A549 (cell line): ENCODE measurements at places on chromosomes 3 and 15.

- DNase-seq, result no peak
These were observed 21.6 kb upstream of the SLC28A2 start for GRCh38 chr15:45230245-45230965.

GRCh38 chr3:126501736-126502135, 15.8 kb downstream of the UROC1 start:
- no peak for DNase-seq

DNA sequence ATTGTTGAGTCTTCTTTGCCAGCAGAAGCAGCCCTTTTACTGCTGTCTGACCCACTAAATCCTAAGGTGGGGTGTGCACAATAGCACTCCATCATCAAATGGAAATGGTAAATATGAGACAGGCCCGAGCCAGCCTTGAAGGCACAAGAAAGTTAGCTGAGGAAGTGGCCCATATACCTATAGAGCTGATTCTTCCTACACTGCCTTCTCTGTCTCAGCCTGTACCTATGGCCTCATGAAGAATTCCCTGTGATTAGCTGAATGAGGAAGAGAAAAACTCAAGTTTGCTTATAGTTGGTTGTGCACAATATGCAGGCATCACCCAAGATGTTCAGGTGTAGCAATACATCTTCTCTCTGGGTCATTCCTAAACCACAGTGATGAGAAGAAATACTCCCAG, 31.7 kb upstream of the XCR1 start:
- DNase-seq, result no peak

DNA sequence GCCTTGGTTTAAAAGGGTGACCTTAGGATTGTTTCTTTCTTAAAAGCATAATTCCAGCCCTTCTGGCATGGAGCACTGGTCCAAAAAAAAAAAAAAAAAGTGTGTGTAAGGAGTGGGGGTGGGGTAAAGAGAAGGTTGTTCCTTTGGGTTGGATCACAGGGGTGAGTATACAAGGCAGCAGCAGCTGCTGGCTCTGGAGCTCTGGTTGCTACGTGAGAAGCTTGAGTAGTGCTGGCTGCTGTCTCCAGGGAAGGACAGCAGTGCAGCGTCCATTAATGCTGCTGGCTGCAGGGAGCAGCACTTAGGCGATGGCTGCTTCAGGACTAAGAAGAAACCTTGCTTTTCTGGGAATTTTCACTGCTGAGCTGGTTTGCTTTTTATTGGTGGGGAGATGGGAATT, 2.3 kb downstream of the SETD5 start:
- peak; percentile 86 for DNase-seq

DNA sequence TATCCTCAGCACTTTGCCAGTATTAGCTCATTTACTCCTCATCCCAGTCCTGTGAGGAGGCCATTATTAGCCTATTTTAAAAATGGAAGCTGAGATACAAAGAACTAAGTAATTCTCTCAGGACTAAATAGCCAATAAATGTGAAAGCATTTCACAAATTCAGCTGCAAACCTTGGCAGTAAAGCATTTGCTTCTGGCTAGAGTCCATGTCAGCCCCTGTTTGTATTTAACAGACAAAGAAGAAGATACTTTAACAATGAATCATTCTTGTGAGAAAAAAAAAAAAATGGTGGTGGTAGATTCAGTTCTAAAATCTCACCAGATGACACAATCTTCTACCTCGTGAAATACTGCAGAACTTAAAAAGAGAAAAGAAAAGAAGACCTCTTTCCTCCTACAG, 85.0 kb upstream of the CNTN6 start:
- DNase-seq, result no peak

GRCh38 chr3:120472121-120472844, 21.5 kb upstream of the FSTL1 start:
- no peak for DNase-seq

DNA sequence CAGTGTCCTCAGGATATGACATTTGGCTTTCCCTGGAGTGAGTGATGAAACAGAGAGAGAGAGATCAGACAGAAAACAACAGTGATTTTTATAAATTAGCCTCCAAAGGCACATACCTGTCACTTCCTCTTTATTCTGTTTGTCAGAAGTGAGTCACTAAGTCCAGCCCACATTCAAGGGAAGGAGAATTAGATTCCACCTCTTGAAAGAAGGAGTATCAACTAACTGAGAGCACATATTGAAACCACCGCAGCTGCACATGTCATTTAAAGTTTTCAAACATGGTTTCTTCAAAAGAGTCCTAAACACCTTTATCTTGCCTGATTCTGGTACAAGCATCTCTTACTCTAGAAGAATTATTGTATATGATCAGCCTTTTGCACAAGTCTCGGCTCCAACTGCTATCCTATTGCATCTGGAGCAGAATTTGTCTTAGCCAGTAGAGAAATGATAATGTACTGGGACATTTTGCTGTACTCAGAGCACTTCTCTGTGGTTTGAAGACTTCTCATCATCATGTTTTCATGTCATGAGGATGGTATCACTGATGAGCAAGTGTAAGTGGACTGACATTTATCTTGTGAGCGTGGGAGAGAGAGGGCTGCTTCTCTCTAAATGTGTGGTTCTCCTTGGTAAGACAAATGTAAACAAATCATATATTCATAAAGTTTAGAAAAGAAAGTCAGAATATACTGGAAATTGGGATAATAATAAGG, 338.9 kb upstream of the CFAP20DC start:
- no peak for DNase-seq

GRCh38 chr3:180267202-180267843, 230.6 kb upstream of the PEX5L start:
- DNase-seq, result no peak

DNA sequence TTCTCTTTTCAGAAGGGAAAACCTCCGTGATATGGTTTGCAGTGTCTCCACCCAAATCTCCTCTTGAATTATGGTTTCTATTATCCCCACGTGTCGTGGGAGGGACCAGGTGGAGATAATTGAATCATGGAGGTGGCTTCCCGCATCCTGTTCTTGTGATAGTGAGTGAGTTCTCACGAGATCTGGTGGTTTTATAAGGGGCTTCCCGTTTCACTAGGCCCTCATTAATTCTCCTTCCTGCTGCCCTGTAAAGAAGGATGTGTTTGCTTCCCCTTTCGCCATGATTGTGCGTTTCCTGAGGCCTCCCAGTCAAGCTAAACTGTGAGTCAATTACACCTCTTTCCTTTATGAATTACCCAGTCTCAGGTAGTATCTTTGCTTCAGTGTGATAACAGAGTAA, 692.7 kb upstream of the GRM7 start:
- DNase-seq, result no peak

DNA sequence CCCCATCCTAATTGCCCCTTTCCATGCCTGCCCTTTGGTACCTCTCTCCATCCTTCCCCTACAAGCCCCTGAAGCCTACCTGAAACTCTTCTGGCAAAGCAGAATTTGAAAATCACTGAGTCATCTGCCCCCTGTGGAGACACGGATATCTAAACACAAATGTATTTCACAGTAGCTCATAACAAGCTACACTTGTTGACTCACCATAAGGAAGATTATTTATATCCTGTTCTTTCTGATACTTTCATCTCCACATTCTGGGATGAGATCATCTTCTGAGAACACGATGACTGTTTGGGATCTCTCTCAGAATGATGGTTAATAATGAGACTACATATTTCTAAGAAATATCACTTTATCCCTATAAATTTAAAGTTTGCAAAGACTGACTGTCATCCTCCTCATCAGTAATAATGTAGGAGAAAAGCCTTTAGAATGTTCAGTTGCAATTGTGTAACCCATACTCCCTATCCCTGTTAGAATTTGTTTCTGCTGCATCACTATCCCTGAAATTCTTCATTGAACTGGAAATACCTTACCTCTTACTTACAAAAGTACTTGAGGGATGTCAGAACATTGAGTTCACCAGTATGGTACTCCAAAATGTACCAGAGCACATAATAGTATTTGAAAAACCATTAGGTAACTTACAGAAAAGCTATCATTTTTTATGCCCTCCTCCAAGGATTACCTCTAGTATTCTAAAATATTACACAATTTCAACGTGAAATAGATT, 116.1 kb upstream of the IL12A start:
- DNase-seq, result peak; percentile 84

DNA sequence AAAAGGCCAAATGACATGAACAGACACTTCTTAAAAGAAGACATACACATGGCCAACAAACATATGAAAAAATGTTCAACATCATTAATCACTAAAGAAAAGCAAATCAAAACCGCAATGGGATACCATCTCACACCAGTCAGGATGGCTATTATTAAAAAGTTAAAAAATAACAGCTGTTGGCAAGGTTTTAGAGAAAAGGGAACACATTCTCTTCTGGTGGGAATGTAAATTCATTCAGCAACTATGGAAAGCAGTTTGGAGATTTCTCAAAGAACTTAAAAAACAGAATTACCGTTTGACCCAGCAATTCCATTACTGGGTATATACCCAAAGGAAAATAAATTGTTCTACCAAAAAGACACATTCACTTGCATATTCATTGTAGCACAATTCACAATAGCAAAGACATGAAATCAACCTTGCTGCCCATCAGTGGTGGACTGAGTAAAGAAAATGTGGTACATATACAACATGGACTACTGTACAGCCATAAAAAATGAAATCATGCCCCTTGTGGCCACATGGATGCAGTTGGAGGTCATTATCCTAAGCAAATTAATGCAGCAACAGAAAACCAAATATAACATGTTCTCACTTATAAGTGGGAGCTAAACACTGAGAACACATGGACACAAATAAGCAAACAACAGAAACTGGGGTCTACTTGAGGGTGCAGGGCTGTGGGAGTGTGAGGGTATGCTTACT, 190.7 kb upstream of the MCTP2 start:
- no peak for DNase-seq

DNA sequence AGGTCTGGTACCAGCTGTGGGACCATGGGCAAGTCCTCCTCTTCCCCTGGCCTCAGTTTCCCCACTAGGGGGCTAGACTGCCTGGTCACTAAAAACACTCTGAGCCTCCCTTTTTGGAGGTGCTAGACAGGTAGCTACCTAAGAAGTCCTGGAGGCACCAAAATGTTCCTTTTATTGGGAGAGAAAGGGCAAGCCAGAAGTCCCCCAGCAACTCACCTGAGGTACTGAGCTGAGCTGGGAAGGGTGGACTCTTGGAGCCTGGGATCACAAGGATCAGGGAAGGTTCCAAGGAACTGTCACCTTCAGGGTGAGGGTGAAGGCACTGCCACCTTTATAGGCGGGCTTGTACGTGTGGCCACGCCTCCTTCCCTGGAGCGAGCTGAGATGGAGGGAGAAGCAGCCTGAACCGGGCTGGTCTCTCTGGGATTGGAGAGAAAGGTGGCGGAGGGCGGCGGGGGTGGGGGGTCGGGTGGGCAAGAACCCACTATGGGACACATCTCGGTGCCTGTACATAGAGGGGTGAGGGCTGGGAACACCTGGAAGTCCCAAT, at the start of gene CYP1A1:
Gene CYP1A1 (minus strand): TSS at position 304 of the 550 bp plus-strand sequence. CDS start 2,431 bp downstream, outside the sequence.
- DNase-seq, result no peak

- DNase-seq, result no peak
These were observed 6.6 kb downstream of the ISLR2 start for GRCh38 chr15:74136814-74137536.

GRCh38 chr3:9955611-9956352, 3.6 kb upstream of the PRRT3 start:
- DNase-seq, result no peak

DNA sequence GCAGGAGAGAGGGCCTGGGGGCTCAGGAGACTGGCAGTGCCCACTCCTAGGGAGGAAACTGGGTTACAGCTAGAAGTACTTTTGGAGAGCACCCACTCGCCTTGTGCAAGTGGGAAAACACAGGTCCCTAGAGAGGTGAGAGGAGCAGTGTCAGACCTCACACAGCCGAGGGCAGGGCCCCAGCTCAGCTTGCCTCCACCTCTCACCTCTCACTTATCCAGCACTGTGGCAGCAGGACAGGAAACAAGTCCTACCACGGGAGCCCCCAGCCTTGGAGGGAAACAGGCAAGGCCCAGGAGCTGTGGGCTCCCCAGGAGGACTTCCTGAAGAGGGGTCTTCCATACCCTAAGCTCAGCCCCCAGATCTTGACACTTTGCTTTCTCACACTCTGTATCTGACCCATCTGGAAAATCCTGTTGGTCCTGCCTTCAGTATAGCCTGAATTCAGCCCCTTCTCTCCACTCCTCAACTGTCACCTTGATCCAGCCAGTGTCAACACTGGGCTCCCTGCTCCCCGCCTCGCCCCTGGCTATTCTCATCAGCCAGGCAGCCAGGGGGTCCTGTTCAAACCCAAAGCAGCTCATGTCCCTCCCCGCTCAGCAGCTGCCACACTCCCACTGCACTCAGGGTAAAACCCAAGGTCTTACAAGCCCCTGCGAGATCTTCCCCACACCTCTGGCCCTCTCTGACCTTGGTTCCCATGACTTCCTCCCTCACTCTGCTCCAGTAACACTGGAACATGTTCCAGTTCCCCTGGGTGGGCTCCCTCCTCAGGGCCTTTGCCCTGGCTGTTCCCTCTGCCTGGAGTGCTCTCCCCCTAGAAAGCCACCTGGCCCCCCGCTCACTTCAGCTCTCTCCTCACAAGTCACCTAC, 870 bp upstream of the TMEM40 start:
- no peak for DNase-seq

- peak; percentile 25 for DNase-seq
These were observed 459.4 kb upstream of the TPRG1 start for GRCh38 chr3:188712248-188712924.
